GM23338 (cell line): ENCODE measurements at places on chromosomes 7 and 10.

DNA sequence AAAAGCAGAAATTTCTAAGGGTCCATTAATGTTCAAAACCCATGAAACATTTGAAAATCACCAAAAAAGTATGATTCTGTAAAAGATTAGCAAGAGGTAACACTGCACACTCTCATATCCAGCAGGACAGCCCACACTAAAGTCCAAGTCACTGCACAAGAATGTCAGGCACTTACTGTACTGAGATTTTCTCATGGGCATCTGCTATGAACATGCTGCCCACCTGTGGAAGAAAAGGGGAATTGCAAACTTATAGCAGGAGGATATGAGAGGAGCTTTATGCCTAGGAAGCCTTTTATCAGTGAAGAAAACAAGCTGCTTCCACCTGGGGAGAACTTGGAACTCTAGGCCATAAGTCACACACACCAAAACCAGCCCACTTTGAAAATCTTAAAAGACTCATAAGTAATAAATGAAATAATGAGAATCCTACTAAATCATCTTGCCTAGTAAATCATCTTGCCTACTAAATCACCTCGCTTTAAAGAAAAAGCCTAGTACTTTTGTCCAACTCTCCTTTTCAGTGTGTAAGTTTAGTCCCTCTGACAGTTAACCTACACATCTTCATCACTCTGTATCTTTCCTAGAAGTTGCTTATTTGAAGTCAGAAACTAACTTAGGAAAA is 46.1 kb downstream of the ARMH3 start:
- peak; percentile 91 for DNase-seq

DNA sequence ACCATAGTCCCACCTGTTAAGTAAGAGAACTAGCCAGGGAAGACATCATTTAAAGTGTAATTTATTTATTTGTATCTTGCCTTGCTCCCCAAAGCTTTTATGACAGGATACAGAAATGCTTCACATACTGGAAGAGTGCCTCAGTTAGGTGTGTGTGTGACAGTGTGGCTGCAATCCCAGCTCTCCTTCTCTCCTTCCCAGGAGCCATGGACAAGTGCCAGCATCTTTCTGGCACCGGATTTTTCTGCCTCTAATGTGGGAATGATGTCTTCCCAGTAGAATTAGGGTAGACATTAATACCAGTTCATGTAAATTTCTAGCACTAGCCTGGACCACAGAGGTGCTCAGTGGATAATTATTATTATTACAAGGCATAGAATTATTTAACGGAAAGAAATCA is 30.3 kb upstream of the ATXN7L1 start:
- no peak for DNase-seq

DNA sequence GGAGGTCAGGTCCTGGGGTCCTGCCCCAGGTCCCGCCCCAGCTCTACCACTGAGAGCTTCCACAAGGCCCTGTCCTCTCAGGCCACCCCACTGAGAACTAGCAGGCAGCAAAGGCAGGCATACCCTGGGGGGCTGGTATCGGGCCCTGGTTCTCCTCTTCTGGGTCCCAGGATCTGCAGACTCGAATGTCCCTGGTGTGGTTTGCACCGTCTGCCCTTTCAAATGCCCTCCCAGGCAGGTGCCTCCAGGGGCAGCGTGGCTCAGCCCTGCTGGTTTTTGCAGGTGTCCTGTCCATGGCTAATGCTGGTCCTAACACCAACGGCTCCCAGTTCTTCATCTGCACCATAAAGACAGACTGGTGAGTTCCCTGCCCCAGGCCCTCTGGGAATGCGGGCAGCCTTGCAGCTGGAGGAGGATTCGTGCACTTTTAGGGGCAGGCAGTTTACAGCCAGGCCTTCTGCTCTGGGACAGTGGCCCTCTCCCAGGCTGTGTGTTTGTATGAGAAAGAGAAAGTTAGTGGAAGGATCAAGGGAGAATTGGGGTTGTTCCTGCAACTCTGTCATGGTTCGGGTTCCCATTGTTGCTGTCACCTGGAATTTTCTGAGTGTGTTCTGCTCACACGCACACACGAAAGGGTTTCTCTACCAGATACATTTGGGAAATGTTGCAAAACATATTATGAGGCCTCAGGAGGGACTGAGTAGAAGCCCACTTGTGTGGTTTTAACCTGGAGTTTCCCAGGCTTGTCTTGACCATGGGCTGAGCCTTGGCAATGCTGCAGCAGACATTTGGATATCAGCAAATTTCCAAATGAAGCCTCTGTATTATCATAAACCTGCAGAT is 5.0 kb downstream of the PPIF start:
- DNase-seq: no peak

DNA sequence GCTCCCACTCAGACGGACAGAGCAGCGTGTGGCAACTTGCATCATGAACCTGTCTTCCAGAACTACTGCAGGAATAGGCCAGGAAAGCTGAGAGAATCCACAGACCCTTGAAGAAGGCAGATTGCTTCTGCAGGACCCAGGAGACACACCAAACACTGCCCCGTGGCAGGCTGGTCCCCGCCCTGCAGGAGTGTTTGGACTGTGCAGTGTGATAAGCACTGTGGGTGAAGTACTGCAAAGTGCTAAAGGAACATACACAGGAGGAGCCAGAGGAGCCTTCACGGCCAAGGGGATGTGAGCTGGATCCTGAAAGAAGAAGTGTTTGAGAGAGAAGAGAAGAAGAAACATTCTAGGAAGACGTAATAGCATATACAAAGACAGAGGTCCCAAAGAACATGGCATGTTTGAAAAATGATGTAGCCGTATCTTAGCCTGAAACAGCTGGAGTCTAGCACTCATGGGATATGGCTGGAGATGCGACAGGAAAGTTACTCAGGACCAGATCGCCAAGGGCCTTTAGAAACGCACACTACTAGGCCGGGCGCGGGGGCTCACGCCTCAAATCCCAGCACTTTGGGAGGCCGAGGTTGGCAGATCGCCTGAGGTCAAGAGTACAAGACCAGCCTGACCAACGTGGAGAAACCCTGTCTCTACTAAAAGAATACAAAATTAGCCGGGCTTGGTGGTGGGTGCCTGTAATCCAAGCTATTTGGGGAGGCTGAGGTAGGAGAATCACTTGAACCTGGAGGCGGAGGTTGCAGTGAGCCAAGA is 96.9 kb upstream of the RHEB start:
- no peak for DNase-seq

- no peak for DNase-seq
These were observed 48.4 kb downstream of the DAGLB start for GRCh38 chr7:6399351-6399750.

GRCh38 chr7:141145630-141145982 is 71.7 kb downstream of the TMEM178B start:
- DNase-seq: no peak

GRCh38 chr7:6279341-6279740 is 6.9 kb upstream of the CYTH3 start:
- no peak for DNase-seq

DNA sequence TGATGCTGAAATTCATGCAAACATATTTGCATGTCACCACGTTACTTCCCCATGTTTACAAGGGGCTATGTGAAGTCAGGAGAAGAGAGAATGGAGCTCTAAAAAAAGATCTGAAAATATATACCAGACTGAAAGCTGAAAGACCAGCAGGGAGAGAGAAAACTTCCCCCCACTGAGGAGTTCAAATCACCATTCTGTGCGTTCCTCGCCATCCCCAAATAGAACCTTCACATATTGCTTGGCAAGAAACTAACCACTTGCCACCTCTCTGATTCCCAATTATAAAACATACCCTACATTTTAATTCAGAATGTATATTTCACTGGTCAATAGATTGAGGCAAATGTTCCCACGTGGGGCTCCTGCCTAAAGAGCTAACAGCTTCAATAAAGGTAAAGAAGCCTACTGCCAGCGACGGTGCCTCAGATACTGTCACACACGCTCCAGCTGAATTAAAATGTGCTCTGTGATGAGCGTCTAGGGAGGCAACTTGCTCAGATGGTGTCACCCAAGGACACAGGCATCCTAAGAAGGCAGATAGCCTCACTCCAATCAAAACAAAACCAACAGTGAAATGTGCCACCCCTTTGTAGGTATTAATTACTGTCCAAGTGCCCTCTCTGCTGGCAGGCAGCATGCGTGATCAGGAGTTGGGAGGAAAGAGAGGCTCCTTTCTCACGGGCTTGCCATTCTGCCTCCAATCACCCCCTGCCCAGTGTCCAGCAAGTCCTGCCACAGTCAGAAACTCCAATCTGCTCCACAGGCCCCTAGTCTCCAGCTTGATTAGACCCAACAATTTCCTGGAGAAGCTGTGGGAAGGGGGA is 298.2 kb downstream of the GRID1 start:
- DNase-seq: no peak

DNA sequence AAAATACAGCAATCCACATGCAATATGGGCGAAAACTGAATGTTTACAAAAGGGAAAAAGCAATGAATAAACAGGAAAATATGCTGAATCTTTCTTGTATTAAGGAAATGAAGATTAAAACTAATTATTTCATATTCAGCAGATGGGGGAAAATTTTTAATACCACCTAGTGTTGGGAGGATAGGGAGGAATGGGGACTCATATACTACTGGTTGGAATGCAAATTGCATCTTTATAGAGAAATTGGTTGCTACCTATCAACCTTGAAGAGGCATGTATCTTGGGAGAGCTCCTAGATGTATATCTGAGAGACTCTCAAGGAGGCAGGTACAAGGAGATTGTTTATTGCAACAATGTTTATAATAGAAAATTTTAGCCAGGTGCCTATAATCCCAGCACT is 101.4 kb downstream of the CREM start:
- DNase-seq: peak; percentile 27

DNA sequence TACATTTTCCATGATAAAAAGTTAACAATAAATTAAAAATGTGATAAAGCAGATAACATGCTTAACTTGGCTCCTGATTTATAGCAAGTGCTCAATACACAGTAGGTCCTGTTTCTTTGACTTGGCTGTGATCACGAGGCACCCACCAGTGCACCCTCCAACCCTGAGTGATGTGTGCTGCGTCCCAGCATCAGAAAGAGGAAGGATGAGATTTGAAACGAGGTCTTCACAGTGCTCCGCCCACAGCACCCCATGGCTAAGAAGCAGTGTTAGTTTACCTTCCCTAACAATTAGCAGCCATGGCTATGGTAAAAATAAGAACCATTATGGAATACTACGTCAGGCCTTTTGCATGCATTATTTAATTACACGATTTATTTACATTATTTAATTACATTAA is 292.0 kb upstream of the ZMIZ1 start:
- DNase-seq: no peak

DNA sequence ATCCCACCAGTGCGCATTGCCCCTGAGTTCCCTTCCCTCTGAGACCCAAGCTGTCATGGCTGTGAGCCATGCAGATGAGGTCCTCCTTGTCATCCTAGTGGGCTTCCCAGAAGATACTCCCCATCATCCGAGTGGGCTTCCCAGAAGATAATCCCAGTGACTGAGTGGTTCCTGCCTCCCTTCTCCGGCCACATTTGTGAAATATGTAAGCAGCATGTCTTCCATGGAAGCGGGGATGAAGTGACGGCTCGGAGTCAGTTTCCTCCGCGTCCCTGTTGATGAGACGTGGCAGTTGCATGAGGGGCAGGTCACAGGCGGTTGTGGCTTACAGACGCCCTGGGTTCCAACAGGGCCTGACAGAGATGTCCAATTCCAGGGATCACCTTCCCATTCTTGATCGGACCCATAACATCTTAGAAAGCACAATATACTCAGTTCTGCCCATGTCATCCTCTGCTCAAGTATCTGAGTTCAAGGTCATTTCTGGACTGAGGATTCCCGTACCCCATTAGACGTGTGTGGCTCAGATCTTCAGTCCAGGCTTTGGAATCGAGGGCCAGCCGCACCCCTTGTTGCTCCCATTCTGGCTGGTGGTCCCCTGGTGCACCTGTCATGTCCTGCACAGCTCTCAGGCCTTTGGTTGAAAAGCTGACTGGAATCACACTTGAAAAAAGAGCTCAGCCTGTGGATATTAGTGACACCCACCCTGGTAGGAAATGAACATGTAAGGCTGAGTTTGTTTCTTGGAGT is 166.9 kb downstream of the PTPRN2 start:
- no peak for DNase-seq

GRCh38 chr10:49398000-49398861 is 2.3 kb upstream of the DRGX start:
- peak; percentile 78 for DNase-seq

DNA sequence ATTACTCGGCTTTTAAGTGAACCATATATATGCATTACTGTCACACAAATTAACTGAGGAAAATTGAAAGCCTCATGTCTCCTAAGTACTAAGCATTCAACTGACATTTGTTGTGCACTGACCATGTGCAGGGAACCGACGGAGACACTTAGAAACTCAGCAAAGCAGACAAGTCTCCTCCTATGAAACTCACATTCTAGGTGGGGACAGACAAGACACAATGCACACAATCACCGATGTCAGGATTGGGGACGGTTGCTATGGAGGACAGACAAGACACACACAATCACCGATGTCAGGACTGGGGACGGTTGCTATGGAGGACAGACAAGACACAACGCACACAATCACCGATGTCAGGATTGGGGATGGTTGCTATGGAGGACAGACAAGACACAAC is 134.0 kb downstream of the PTPRN2 start:
- no peak for DNase-seq

GRCh38 chr7:150388709-150389531 is 9.8 kb downstream of the ZNF775 start:
- peak; percentile 70 for DNase-seq

- peak; percentile 86 for DNase-seq
These were observed 14.3 kb downstream of the GHRHR start for GRCh38 chr7:30977896-30978564.

- no peak for DNase-seq
These were observed 306.6 kb upstream of the ZMIZ1 start for GRCh38 chr10:78762086-78762630.

- DNase-seq: no peak
These were observed 19.6 kb upstream of the PAPSS2 start for GRCh38 chr10:87640043-87640442.

GRCh38 chr7:77877791-77878190 is 79.2 kb downstream of the PHTF2 start:
- no peak for DNase-seq

GRCh38 chr7:73509463-73509862 is 12.6 kb downstream of the BAZ1B start:
- no peak for DNase-seq

DNA sequence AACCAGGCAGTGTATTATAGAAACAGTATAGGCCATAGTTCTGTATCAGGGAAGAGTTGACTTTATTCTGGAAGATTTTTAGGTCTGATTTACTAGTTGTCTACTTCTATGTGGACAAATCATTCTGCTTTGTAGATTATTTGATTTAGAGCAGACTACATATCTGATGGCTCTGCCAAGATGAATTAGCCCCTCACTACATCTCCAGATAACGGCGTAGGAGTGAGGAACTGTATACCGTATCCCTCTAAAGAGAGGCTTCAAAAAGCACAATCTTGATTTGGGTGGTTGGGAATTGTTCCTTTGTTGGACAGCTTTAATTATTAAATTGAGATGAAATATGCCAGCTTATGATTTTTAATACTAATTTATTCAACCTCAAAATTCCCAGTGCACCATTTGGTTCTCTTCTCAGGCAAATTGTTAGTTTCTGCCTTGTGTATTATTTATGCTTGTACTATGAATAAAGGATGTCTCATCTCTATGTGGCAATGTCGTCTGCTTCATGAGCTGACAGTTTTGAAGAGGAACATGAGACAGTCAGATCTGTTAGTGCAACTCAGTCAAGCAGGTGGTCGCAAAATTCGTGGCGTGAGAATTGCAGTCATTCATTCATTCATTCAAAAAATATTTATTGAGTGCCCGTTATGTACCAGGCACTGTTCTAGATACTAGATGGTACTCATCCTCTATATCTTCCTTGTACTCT is 422.8 kb downstream of the EXOC4 start:
- DNase-seq: no peak
